Stimulated activated CD4-positive, alpha-beta T cell treated with anti-CD3 and anti-CD28 coated beads, Interleukin-2, amount 100 ng/mL, for 24 hours (primary cell): ENCODE measurements at places on chromosomes 2 and 18.
A peak's percentile ranks its signal among the peaks of the same experiment; 100 is the strongest.

DNA sequence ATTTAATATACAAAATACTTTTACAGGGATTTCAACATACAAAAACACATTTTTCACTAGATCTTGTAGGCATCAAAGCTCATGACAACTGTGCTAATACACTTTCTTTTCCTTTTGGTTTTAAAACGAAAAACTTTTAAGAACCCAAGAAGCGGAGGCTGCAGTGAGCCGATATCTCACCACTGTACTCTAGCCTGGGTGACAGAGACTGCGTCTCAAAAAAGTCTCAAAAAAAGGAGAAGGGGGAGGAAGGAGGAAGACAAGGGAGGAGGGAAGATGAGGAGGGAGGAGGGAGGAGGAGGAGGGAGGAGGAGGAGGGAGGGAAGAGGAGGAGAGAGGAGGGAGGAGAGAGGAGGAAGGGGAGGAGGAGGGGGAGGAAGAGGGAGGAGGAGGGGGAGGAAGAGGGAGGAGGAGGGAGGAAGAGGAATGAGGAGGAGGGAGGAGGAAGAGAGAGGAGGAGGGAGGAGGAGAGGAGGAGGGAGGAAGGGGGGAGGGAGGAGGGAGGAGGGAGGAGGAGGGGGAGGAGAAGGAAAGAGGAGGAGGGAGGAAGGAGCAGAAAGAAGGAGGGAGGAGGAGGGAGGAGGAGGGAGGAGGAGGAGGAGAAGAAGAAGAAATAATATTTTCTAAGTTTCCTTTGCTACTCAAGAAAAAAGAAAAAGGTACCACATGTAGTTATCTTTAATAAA lies 13.8 kb downstream of the ROCK2 start:
- DNase-seq = no peak

DNA sequence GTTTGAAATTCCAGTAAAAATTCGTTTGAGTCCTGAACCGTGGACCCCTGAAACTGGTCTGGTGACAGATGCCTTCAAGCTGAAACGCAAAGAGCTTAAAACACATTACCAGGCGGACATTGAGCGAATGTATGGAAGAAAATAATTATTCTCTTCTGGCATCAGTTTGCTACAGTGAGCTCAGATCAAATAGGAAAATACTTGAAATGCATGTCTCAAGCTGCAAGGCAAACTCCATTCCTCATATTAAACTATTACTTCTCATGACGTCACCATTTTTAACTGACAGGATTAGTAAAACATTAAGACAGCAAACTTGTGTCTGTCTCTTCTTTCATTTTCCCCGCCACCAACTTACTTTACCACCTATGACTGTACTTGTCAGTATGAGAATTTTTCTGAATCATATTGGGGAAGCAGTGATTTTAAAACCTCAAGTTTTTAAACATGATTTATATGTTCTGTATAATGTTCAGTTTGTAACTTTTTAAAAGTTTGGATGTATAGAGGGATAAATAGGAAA lies 80.7 kb downstream of the ACSL3 start:
- no peak for DNase-seq

DNA sequence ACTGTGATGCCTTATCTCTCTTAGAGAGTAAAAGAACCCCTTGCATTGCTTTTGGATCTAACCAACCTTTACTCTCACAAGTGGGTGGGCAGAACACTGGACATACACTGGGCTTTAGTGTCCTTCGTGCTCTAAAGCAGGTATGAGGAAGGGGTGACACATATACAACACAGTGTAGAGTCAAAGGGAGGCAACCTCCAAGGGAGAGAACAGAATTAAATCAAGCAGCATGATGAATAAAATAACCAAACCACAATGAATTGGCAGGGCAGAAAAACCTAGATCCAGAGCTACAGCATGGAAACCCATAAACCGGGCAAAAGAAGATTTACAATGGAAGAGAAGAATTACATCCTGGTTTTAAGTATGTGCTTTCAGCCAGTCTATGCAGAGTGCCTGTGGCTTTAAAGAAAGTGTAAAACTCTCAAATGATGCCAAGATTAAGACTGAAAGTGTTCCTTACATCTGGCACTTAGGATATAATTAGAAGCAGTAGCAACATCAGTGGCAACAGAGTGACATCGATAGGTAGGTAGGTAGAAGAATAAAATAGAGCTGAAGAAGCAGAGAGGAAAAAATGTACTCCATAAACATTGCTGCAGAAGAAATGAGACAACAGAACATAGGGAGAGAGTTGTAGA lies 191.7 kb upstream of the ZC3H15 start:
- DNase-seq = no peak

DNA sequence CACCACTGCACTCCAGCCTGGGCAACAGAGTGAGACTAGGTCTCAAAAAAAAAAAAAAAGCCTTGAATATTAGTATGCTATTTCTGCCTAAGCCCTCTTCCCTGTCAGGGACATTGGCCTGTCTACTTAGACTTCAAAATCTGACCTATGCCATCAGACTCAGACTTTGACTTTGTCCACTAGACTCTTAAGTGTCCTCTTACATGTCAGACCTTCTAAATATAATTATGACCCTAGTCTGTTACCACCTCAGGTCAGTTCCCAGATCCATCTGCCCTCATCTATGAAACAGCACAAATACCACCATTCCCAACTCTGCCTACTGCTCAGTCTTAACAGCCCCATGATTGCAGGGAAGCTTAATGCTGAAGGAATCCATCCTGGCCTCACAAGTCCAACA lies 244.6 kb downstream of the ZEB2 start:
- DNase-seq = no peak

DNA sequence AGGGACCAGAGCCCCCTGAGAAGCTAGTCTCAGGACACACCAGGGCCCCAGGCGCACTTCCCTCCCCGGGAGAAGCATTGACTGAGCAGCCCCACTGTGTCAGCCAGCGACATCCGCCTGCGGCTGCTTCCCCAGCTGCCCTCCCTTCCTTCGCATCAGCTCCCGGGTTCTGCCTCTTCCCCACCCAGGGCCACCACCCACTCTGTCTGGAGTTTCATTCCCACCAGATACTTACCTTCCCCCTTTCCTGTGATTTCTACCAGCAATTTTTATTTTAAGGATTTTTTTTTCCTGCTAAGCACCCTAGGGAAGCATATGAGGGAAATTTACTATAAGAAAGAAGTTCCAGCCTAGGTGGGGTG lies 99.2 kb downstream of the SMAD7 start:
- no peak for DNase-seq

GRCh38 chr2:203667838-203668237 lies 38.6 kb upstream of the CD28 start:
- DNase-seq = no peak

- DNase-seq = no peak
Observed at GRCh38 chr18:60149316-60149715, 223.3 kb downstream of the MC4R start.

GRCh38 chr2:101120124-101120996 lies 30.8 kb downstream of the TBC1D8 start:
- DNase-seq = no peak

DNA sequence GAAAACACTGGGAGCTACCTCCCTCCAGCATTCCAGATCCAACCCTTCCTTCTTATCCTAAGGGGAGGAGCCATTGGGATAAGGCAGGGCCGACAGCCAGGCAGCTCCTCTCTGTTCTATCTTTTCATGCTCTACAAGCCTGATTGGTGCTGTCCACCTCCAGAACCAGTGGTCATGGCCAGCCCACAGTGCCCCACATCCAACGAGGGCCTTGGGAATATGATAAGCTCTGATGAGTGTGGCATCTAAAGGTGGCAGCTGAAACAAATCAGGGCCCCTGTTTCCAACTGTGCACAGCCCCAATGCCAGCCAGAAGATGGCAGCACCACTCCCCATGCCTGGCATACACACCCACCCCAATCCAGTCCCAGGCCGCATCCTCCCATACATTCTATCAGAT lies 329.3 kb downstream of the C1D start:
- no peak for DNase-seq

DNA sequence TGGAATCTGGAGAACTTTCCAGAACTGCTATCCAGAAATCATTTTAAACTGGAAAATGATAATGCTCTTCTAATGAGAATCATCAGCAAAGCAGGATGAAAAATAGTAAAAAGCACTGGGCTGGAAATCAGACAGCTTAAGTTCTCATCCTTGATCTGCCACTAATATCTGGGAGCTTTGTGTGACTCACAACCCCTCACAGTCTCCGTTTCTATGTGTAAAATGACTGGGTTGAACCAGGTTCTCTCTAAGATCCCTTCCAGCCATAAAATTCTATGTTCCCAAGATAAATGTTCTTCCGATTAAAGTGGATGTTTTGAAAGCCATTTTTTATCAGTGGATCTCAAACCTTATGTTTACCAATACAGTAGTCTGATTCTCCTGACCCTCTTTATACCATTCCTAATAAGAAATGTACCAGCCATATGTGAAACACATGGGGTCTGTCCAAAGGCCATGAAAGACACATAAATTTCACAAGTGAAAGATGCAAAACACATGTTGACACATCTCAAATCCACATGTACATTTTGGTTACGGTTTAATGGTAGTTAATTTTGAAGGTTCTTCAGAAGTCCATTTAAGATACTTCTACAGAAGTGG lies 188.8 kb downstream of the EN1 start:
- no peak for DNase-seq

- peak; percentile 20 for DNase-seq
Observed at GRCh38 chr2:168751104-168751740, 51.2 kb upstream of the NOSTRIN start.

DNA sequence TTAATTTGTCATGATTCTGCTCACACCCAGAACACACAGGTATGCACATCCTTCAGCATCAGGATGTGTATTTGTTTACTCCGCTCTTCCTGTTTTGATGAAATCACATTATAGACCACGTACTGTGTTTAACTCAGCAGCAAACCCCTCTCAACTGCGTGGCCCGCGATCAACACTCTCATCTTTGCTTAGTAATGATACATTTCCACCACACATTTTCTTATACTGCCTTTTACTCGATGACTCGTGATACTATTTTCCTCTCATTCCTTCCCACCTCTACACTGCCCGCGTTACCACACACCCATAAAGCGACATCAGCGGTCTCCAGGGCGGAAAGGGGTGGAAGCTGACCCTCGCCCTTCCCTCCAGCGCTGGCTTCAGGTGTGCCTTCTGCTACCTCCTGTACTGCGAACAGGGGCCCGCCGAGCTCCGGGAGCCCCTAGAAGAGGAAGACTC lies 1.3 kb downstream of the NETO1 start:
- no peak for DNase-seq

GRCh38 chr2:150584081-150584480 lies 96.6 kb upstream of the RND3 start:
- no peak for DNase-seq

GRCh38 chr2:1991706-1992245 lies 247.5 kb upstream of the PXDN start:
- DNase-seq = no peak

DNA sequence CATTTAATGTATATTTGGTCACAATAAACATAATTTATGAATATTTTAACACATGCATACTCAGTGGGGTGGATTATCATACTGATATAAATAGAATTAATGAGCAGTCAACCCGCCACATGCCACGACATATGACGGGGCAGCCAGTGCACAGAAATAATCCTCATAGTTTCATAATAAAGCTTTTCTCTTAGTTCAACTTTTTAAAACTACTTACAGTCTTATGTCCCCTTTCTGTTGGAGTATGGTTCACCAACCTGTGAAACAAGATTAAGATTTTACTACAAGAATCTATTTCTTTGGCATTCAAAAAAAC lies 75.6 kb upstream of the ETAA1 start:
- no peak for DNase-seq

- DNase-seq = no peak
Observed at GRCh38 chr2:26422947-26423629, 21.4 kb downstream of the DRC1 start.

- DNase-seq = peak; percentile 55
Observed at GRCh38 chr2:84924173-84925106, 19.0 kb downstream of the TMSB10 start.

DNA sequence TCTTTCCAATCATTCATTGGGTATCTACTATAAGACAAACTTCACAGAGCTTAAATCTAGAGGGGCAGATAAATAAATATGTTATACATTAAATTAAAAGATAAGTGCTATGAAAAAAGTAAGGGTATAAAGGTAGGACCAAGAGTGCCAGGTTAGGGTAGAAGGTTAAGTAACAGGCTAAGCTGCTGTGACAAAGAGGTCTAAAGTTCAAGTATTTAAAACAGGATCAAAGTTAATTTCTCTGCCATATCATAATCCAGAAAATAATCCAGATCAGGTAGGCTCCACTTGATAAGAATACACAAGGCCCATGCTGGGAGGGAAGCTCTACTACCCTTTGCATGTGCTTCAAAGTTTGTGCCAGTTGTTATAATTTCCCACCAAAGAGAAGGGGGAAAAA lies 115.6 kb downstream of the DYM start:
- DNase-seq = no peak

- no peak for DNase-seq
Observed at GRCh38 chr2:2131075-2131789, 199.8 kb downstream of the MYT1L start.

DNA sequence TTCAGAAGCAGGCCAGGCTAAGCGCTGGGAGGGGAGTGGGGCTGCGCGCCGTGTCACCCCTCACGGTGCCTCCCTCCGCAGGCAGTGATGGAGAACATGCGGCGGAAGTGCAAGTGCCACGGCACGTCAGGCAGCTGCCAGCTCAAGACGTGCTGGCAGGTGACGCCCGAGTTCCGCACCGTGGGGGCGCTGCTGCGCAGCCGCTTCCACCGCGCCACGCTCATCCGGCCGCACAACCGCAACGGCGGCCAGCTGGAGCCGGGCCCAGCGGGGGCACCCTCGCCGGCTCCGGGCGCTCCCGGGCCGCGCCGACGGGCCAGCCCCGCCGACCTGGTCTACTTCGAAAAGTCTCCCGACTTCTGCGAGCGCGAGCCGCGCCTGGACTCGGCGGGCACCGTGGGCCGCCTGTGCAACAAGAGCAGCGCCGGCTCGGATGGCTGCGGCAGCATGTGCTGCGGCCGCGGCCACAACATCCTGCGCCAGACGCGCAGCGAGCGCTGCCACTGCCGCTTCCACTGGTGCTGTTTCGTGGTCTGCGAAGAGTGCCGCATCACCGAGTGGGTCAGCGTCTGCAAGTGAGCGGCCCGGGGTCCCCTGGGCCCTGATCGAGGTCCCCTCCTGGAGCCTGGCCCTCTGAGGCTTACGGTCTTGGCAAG lies 12.2 kb downstream of the WNT10A start:
- DNase-seq = peak; percentile 85

DNA sequence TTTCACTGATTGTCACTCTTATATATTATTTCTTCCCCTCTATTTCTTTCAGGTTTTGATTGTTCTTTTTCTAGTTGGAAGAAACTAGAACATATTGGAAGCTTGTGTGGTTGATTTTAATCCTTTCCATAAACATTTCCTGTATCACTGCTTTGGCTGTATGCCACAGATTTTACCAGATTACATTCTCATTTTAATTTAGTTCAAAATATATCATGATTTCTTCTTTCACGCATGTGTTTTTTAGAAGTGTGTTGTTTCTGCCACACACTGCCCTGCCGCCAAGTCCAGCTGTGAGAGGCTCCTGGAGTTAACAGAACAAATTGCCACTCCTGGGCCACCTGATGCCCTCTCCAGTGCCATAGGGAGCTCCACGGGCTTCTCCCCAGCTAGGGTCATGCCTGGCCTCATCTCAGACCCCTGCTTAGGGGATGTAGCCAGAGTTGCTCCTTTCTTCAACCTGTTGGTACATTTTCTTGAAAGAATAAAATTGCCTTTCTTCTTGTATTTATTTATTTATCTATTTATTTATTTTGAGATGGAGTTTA lies 206.2 kb upstream of the COPS8 start:
- DNase-seq = no peak
